ENCODE measurements at places on chromosomes 5 and 9.

DNA sequence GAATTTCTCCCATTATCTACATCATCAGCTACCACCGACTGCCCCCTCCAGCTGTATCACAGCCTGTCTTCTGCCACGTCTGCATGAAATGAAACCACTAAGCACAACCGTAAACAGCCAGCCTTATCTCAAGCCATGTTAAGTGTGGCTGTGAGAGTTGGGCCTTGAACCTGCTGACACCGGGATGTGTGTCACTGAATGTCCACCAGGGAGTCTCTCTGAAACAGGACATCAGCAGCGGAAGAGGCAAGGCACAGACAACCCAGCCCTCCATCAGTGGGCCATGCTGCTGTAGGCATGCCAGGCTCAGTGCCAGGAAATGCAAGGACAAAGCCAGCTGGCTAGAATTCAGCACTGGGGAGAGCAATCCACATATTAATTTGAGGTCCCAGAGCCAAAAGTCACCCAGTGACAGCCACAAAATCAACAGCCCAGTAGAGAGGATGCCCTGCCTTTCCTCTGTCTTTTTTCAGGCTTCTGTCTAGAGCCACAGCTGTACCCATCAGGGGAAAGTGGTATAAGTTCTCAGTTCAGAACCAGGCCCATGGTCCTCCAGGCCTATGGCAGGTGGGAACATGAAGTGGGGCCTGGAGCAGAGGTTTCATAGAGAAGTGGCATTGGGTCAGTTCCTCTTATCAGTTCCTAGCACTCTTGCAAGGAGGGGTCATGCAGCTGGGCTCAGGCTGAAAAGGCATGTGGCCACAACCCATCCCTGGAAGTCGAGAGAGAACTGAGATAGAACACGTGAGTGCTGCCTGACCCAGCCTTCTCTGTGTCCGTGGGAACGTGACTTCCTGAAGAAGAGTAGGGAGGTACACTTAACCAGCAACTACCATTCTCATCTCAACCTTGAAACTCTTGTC is 199.4 kb downstream of the ESM1 start:
- DNase-seq, result no peak

- DNase-seq, result no peak
Measured at GRCh38 chr5:148912714-148913398, 86.4 kb downstream of the ADRB2 start.

GRCh38 chr9:111825468-111826145 is 30.9 kb upstream of the SHOC1 start:
- no peak for DNase-seq

DNA sequence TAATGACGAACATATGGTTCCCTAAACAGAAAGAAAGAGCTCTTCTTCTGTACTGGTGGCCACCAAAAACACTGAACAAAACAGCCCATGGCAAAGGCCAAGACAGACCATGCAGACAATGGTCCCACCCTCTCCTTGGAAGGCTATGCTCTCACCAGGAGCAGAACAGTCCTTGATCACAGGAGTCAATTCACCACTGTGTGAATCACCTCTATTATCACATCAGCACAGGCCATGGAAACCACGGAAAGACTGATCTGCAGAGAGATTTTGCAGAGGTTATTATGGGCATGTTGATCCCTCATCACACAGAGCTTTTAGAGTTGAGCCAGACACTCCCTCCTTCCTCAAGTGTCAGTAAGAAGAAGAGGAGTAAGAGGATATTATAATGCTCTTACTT is 134.0 kb upstream of the RASEF start:
- DNase-seq, result no peak

- no peak for DNase-seq
Measured at GRCh38 chr9:99185934-99186333, 35.8 kb downstream of the ALG2 start.

- DNase-seq, result no peak
Measured at GRCh38 chr5:116671211-116671736, 96.7 kb upstream of the SEMA6A start.

GRCh38 chr5:168531987-168532864 is 3.1 kb downstream of the FBLL1 start:
- no peak for DNase-seq

DNA sequence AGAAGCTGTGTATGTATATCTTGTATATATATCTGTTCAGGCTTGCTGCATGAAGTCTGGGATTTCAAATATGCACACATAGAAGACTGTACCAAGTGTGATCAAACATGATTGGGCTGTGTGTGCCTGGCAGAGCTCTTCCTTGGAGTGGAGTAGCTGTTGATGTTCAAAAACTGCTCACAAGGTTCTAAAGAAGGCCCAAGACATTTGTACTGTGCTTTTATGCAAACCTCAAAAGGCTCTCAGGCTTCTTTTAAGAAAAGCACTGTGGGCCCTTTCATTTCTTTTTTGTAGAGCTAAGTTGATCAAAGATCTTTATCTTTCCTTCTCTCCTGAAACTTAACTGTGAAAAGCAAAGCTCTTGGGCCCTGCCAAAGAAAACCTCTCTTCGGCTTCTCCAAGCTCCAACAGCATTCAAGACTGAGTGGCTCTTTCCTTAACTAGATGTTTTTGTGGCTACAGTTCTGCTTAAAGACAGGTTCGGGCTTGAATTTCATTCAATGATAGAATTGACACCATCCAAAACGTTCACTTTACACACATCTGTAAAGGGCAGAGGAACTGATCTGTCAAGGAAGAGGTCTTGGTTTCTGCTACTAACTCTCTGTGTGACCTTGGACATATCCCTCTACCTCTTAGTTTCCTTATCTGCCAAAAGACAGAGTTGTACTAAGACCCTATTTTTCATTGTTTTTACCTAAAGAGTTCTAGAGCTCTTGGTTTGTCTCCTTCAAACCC is 105.8 kb upstream of the IL6ST start:
- no peak for DNase-seq

DNA sequence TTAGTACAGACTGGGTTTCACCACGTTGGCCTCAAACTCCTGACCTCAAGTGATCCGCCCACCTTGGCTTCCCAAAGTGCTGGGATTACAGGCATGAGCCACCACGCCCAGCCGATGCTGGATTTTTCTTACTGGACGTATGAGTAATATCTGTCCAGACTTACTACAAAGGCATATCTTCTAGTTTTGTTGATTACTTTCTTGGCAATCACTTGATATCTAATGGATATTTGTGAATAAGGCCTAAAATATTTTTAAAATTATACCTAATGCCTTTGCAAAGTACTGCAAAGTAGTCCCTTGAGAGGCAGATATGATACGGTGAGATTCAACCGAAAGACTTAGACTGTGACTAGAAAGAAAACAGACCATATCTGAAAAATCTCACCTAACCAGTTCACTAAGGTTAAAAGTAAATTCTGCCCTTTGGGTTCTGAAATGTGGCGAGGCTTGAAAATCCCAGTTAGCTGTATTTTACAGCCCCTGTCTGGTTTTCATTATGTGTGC is 152.1 kb downstream of the GNAQ start:
- DNase-seq, result no peak

- no peak for DNase-seq
Measured at GRCh38 chr5:68745448-68745847, 348.4 kb upstream of the SLC30A5 start.

- DNase-seq, result no peak
Measured at GRCh38 chr5:9545992-9546851, at the start of gene SEMA5A. Gene SEMA5A (minus strand): TSS chr5:9546075. CDS start chr5:9379946, 166,129 bp downstream.

GRCh38 chr5:154514331-154514730 is 36.3 kb upstream of the HAND1 start:
- DNase-seq, result no peak

Measured in esophagus squamous epithelium (tissue), 5 donors.